Activated naive CD8-positive, alpha-beta T cell treated with anti-CD3 and anti-CD28 coated beads for 36 hours (primary cell): ENCODE measurements at places on chromosomes 7 and 10.

- no peaks in the 10 kb centered on the region for H3K4me1 ChIP-seq
- DNase-seq, result no peak
- no peak overlapping the region for H3K27ac ChIP-seq
- no peak overlapping the region for H3K4me3 ChIP-seq
- peaks cover 7% of the 10 kb centered on the region for H3K27me3 ChIP-seq
- no peaks in the 10 kb centered on the region for H3K36me3 ChIP-seq
These were observed 35.2 kb downstream of the BMPER start for GRCh38 chr7:33940503-33940902.

DNA sequence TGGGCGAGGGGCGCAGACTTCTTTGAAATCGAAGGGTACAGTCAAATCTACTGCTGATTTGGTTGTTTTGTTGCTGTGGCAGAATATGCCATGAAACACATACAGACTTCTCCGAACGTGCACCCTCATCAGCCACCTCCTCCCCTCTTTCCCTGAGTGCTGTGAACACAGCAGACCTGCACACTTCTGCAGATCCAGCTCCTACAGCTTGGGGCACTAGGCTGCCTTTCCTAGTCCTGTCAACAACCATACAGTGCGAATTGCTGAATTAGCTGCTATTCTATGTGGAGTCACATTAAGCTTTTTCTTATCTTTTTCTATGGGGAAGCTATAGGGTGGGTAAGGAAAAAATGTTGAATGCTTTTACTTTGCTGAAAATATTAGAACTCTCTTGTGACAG, 57.5 kb downstream of the COL17A1 start:
- no peaks in the 10 kb centered on the region for H3K27me3 ChIP-seq
- H3K36me3 ChIP-seq, result no peaks in the 10 kb centered on the region
- H3K4me3 ChIP-seq, result no peak overlapping the region
- no peak for DNase-seq
- no peaks in the 10 kb centered on the region for H3K4me1 ChIP-seq

- peaks cover 71% of the 10 kb centered on the region for H3K27me3 ChIP-seq
- peak within 1 kb of the TSS; percentile 84 for H3K4me3 ChIP-seq
- peak within 1 kb of the TSS; percentile 79 for H3K27ac ChIP-seq
- DNase-seq, result peak; percentile 50
These were observed at the start of gene SLC26A4 for GRCh38 chr7:107660381-107661080. Gene SLC26A4, plus strand, starts transcription at chr7:107660828. Its CDS starts 814 bp downstream, at chr7:107661642.

DNA sequence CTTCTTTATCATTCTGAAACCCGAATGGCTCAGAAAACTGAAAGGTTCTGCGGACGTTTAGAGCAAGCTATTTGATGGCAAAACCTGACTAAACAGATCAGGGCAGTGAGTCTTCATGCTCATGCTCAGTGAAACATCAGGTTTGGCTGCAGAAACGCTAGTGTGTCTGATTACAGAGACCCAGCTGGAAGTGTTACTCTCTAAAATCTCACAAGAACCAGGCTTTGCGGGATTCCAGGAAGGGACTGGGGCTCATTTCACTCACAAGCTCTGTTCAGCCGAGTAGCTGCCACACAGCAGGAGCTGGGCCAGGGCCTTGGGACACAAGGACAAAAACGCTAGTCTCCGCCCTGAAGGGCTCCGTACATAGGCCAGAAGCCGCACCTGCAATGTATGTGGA, 2.9 kb downstream of the PITRM1 start:
- no peaks in the 10 kb centered on the region for H3K27me3 ChIP-seq
- no peak for DNase-seq
- H3K36me3 ChIP-seq, result peaks cover 28% of the 10 kb centered on the region
- no peak overlapping the region for H3K27ac ChIP-seq
- no peak overlapping the region for H3K4me3 ChIP-seq

DNA sequence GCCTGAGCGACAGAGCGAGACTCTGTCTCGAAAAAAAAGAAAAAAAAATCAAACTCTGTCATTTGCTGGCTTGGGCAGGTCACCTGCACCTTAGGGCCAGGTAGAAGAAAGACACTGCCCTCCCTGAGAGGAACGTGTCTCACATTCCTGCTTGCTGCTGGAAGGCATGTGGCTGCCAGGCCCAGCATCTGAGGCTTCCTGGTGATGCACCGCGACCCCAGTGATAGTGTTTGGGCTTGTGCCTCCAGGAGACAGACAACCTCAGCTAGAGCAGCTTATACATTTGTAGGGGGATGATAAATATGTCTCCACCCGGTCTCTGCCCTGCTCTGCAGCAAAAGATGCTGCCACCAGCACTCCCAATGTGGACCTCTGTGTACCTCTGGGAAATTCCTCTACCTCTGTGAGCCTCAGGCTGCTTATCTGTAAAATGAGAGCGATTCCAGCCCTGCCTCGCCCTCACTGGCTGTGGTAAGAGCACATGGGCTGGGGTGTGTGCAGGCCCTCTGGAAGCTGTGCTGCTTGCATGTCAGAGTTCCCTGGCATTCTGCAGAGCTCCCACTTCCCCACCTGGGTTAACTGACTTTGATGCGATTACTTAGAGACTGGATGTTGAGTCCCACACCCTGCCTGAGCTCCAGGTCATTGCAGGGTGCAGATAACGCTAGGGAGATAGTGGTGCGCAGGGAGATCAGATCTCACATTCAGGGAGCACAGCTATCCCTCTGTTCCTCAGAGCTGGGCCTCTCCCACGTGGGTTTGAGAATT, 19.9 kb downstream of the SLC29A3 start:
- no peaks in the 10 kb centered on the region for H3K4me1 ChIP-seq
- no peaks in the 10 kb centered on the region for H3K27me3 ChIP-seq
- no peak for DNase-seq
- H3K27ac ChIP-seq, result no peak overlapping the region
- H3K4me3 ChIP-seq, result no peak overlapping the region
- peaks cover 2% of the 10 kb centered on the region for H3K36me3 ChIP-seq
